ENCODE measurements at places on chromosomes 3 and 15. TPM values are rescaled to one million over a fixed set of nuclear protein-coding genes. Genes with fewer than 3 reads are reported as not detected.

The MUC4 gene
- total RNA-seq: 1.0 TPM

- DNase-seq: no peak
These were observed 9.0 kb upstream of the COPG1 start for GRCh38 chr3:129240436-129240835.

DNA sequence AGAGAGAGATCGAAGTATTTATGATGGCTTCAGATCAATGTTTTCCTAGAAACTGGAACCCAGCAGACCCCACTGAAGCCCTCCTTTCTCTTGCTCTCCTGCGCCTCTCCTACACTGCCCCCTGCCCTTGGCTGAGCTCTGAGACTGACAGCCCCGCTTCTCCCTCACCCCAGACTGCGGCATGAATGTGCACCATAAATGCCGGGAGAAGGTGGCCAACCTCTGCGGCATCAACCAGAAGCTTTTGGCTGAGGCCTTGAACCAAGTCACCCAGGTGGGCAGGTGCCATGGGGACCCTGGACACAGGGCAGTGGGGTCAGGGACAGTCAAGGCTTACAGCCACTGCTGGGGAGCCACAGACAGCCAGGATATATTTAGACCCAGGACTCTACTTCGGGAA is 23.7 kb downstream of the PRKCD start:
- DNase-seq: no peak

The NTRK3 gene
- 41.2 TPM for total RNA-seq

DNA sequence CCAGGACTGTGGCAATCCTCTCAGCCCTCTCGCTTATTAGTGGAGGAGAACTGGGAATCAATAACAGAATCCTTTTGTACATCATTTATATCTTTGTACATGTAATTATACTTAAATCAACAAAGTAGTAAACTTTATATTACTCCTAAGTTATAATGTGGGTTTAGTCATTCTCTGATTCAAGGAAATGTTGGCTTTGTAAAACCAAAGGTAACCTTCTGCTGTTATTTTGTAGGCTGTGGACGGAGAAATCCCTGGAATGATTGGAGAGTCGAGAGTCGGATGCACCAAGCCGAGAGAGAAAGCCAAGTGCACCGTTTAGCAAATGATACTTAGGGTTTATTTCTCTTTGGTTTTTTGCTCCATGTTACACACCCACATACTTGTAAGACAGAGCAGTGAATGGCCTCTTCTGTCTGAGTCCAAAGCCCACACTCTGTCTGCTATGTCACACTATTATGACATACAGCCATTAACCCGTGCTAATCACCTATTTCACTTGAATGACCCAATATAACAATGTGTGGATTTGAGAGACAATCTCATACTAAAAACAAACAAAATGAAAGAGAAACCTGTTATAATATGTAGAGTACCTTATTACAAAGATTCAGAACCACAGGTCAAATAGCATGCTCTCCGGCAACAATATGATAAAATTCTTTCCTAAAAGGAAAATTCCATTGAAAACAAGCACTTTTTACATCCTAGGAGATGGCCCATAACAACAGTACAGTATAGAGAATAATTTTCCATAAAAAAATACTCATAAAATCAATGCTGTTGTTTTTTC is 72.2 kb downstream of the MECOM start:
- DNase-seq: no peak

- no peak for DNase-seq
These were observed 268.5 kb downstream of the CD47 start for GRCh38 chr3:107822308-107822707.

The OXTR gene
- total RNA-seq: 0.27 TPM

GRCh38 chr15:41169781-41170180 is 53.7 kb upstream of the INO80 start:
- DNase-seq: no peak

The LRRC34 gene
- not detected for total RNA-seq

DNA sequence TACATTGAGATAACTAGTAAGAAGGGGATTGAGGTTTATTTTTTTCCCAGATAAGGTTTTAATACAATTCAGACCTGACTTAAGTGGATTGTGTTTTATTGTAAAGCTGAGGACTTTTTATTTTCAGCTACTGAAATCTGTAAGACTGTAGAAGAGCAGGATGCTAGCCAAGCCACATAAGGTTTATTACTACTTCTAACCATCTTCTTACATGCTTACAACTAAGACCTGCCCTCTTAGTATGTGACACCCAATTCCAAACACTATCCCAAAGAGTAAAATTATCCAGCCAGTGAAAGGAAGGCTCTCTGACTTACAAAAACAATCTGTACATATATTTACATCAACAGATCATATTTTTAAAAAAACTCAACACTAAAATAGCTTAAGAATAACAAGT is 564.5 kb upstream of the NAALADL2 start:
- DNase-seq: no peak

DNA sequence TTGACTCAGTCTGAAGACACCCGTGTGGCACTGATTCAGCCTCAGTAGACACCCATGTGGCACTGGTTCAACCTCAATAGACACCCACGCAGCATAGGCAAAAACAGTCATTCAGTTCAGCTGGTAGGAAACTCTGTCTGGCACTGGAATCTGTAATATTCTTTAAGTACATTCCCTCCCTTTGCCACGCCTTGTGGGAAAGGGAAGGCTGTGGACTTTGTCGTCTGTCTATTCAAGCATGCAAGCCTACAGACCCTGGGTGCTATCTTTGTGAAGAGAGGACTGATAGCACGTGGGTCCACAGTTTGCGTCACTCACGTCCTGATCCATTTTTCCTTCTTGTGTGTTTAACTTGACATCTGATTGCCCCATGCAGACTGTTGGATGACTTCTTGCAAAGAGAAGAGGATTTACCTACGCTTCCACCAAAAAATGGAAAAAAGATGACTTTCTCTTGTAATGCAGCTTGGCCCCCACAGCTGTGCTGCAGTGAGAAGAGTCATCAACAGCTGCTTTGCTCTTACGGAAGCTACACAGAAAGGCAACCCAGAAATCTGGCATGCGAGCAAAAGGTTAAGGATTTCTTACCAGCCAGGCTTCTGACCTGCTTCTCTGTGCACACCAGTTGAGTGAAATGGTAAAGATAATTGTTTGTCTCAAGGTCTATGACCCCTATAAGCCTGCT is 278.1 kb downstream of the ULK4 start:
- DNase-seq: no peak

DNA sequence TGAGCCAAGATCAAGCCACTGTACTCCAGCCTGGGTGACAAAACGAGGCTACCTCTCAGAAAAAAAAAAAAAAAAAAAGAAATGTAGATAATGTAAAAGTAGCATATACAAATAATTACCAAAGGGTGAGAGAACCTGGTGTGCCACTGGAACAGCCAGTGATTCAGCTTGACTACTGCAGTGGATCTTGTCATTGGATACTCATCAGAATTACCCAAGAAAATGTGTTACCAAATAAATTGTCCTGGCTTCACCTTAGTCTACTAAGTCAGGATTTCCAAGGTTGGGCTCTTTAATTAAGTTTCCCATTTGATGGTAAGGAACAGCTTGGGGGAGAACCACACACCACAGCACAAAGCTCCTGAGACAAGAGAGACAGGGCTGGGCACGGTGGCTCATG is 1.5 kb downstream of the NICN1 start:
- DNase-seq: no peak

The ESYT3 gene
- total RNA-seq: 30.8 TPM

GRCh38 chr3:187849016-187849654 is 103.9 kb upstream of the BCL6 start:
- no peak for DNase-seq

GRCh38 chr3:173128633-173129032 is 12.4 kb downstream of the SPATA16 start:
- DNase-seq: no peak

DNA sequence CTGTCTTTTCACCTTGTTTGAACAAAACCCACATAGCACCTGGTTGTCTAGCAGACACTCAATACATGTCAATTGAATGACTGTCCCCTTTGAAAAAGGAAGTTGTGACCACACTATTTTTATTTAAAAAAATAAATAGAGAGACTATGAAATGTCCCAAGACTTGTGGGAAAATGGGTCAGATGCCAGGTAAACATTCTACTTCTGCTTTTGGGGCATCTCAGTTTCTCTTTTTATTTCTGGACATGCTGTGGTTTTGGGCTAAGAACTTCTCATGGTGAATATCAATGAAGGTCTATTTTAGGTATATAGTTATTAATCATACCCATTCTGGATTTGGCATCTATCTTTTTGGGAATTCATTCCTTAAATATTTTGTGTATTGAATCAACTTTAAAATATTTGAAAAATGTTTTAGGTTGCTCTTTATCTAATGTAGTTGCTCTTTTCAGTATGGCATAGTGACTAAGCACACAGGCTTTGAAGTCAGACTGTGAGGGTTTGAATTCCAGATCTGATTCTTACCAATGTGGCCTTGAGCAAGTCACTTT is 4.4 kb downstream of the TMEM45A start:
- DNase-seq: no peak

GRCh38 chr3:67037615-67038014 is 39.5 kb downstream of the KBTBD8 start:
- no peak for DNase-seq

- DNase-seq: no peak
These were observed 1534.6 kb downstream of the SI start for GRCh38 chr3:163543662-163544061.

DNA sequence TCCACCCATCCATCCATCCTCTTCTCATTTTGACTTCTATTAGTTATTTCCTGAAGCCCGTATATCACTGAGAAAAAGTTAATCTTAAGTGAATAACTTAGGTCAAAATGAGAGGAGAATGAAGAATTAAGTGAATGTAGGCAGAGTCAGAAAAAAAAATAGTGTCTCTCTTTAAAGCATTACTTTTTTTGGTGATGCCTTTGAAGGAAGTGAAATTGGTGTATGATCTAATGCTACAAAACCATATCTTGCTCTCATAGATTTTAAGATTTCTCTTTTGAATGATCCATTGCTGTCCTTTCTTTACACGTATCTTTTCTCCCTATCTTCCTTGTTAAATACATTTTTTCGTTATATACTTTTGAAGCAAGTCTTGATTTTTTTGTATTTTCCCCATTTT is 23.4 kb downstream of the FNDC3B start:
- DNase-seq: no peak

- DNase-seq: no peak
These were observed 35.2 kb downstream of the TRANK1 start for GRCh38 chr3:36909666-36910065.

DNA sequence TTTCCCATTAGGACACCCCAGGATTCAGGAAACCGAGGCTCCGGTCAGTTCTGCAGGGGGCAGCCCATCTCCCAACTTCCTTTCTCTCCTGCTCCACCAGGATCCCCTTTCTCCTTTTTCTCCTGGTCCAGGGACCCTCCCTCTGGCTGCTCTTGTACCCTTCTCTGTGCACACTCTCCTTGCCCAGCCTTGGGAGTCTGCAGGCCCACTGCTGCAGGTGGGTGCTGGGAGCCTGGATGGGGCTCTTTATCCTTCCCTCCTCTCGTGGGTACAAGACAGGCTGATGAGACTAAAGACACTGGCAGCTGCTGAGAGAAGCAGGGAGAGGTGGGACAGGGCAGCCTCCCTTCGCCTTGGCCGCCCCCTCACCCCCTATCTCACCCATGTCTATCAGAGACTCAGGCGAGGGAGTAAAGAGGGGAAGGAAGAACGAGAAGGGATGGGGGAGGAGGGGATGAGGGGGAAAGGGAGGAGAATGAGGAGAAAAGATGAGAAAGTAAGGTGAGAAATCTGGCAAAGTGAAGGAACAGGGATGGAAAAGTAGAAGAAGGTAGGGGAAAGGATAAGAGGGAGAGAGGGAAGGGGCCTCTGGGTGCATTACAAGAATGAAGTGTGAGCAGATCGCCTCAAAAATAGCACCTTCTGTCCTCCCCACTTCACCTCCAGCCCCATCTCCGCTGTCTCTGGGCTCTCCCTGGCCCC is 45.2 kb downstream of the ITGA11 start:
- DNase-seq: peak; percentile 7

GRCh38 chr3:184234224-184234623 is 4.8 kb downstream of the VWA5B2 start:
- DNase-seq: peak; percentile 49

The CAV3 gene
- not detected for total RNA-seq

DNA sequence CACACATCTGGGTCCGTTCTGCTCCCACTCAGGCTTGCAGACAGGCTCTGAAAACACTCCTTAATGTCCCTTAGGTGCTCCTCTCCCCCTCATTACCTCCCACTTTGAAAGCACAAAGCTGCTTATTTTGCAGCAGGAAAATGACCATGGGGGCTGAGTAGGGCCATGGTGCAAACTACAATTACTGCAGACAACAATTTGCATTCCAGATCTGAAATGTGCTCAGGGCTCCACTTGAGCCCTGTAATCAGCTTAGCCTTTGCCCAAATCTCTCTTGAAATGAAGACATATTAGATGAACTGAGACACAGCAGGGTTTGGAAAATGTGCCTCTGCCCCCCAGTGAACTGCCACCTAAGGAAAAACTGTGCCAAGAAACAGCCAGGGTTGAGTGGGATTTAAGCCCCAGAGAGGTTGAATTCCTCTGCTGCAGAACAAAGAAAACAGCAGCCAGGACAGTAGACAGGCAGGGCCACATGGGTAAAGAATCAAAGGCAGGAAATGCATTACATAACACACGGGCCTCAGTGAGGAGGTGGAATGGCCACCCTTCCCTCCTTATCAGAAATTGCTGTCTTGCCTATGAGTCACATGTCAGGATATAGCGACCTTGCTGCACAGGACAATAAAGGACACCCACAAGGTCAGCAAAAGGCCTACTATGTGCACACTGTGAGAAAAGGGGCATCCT is 126.8 kb upstream of the ARHGEF3 start:
- no peak for DNase-seq

GRCh38 chr3:155038203-155038554 is 41.9 kb upstream of the MME start:
- no peak for DNase-seq

The GOLGA8S gene
- not detected for total RNA-seq

The RPN1 gene
- 307 TPM for total RNA-seq

Data from uterus (tissue), 4 donors.